ENCODE measurements at places on chromosomes 5 and 9.

GRCh38 chr5:72949481-72949880 lies 6.4 kb upstream of the FCHO2 start:
- peaks cover 36% of the 10 kb centered on the region for H3K4me1 ChIP-seq
- peak overlapping the region; percentile 77 for H3K27ac ChIP-seq
- no peak overlapping the region for H3K4me3 ChIP-seq
- DNase-seq = peak; percentile 73

GRCh38 chr5:85576666-85577065 lies 1041.1 kb upstream of the COX7C start:
- no peaks in the 10 kb centered on the region for H3K4me1 ChIP-seq
- H3K27ac ChIP-seq = no peak overlapping the region
- H3K27me3 ChIP-seq = no peaks in the 10 kb centered on the region

DNA sequence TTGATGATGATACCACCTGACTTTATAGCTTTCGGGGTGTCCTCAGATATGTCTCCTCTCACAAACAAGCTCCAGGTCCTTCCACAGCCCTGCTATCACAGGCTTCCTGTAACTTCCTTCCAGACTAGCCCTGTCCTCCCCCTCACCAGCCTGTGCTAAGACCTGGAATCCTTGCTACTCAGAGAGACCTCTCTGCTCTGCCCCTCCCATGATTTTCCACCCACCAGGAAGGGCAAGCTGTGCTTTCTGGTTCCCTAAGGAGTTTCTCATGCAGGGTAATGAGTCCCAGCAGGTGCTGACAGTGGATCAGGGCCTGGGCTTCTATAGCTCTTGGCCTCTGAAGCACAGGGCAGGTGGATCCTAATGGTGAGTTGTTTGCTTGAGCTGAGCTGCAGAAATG lies 86.9 kb downstream of the AOPEP start:
- DNase-seq = no peak
- H3K27ac ChIP-seq = no peak overlapping the region
- H3K27me3 ChIP-seq = no peaks in the 10 kb centered on the region

- H3K4me3 ChIP-seq = no peak overlapping the region
- no peak overlapping the region for H3K27ac ChIP-seq
- no peaks in the 10 kb centered on the region for H3K27me3 ChIP-seq
- H3K4me1 ChIP-seq = no peaks in the 10 kb centered on the region
Observed at GRCh38 chr5:82765765-82766164, 311.4 kb downstream of the TMEM167A start.

DNA sequence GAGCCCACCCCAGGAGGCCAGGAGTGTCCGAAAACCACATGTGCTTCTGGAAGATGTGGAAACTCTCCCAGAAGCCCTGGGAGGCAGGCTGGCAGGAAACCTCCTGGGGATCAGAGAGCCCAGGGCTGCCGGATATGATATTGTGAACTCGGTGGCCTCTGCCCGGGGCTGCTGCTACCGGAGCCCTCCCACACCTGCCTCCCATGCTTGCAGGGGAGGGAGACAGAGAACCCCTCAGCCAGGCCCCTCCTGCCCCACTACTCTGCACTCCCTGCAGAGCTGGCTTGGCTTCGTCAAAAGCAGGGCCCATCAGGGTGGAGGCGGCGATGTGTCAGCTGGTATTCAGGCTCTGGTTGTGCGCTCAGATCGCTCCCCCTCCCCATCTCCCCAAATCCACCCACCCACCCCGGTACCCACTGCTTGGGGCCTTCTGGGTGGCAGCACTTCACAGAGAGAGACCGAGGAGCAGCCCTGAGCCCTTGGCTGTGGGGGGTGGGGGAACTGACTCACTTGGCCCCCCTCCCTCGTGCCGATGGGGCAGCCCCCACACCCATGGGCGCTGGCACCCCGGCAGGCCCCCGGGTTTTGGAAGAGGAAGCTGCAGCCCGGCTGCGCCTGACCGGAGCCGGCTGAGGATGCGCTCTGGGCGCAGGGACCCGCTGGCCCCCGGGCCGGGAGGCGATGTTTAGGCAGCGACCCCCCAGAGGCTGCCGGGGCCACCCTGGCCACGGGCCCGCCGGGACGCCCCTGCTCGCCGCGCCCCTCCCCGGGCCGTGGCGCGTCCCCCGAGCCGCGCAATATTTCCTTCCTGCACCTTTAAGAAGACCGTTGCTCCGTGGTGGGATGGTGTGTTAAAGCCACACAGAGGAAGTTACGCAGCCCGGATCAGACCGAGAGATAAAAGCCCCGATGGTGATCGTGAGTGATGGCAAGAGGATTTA lies 786 bp upstream of the NTNG2 start:
- DNase-seq = peak; percentile 86
- peaks cover 32% of the 10 kb centered on the region for H3K4me1 ChIP-seq
- H3K27ac ChIP-seq = no peak overlapping the region
- peak overlapping the region; percentile 88 for H3K4me3 ChIP-seq

- DNase-seq = no peak
- no peaks in the 10 kb centered on the region for H3K4me1 ChIP-seq
- H3K27me3 ChIP-seq = no peaks in the 10 kb centered on the region
- H3K36me3 ChIP-seq = no peaks in the 10 kb centered on the region
Observed at GRCh38 chr5:100726116-100726515, 177.0 kb downstream of the ST8SIA4 start.

DNA sequence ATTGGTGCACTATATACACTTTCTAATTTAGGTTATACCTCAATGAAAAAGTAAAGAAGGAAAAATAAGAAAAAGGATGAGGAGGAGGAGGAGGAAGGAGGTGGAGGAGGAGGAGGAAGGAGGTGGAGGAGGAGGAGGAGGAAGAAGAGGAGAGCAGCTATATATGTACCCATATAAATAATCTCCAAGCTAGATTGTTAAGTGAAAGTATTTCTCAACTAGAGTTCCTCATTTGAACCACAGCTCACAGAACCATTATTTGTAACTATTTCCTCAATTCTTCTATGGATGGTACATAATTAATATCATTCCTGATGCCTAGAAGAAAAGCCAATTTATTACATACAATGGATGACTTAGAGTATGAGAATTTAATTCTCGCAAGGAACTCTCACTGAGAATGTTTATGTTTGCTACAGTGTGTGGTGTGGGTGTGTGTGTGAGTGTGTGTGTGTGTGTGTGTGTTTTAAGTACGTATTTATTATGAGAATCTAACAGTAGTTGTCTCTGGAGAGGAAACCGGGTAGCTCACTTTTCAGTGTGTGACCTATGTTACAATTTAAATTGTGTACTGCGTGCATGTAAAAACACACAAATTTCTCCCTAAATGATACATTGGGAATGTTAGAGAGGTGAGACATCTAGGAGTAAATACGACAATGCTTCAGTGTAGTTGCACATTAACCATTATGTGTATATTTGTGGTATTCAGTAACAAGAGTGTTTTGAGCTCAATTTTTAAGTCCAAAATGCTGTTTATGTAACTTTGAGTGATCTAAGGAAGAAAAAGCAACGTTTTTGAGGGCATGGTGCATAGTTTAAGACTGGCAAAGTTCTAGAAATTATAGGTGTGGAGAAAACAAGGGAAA lies 20.2 kb upstream of the NREP start:
- no peak for DNase-seq
- H3K4me3 ChIP-seq = no peak overlapping the region
- H3K36me3 ChIP-seq = no peaks in the 10 kb centered on the region
- no peaks in the 10 kb centered on the region for H3K27me3 ChIP-seq

GRCh38 chr9:96122282-96122681 lies 179.7 kb downstream of the HSD17B3 start:
- no peaks in the 10 kb centered on the region for H3K36me3 ChIP-seq
- DNase-seq = no peak
- H3K4me3 ChIP-seq = no peak overlapping the region
- H3K4me1 ChIP-seq = peaks cover 4% of the 10 kb centered on the region

DNA sequence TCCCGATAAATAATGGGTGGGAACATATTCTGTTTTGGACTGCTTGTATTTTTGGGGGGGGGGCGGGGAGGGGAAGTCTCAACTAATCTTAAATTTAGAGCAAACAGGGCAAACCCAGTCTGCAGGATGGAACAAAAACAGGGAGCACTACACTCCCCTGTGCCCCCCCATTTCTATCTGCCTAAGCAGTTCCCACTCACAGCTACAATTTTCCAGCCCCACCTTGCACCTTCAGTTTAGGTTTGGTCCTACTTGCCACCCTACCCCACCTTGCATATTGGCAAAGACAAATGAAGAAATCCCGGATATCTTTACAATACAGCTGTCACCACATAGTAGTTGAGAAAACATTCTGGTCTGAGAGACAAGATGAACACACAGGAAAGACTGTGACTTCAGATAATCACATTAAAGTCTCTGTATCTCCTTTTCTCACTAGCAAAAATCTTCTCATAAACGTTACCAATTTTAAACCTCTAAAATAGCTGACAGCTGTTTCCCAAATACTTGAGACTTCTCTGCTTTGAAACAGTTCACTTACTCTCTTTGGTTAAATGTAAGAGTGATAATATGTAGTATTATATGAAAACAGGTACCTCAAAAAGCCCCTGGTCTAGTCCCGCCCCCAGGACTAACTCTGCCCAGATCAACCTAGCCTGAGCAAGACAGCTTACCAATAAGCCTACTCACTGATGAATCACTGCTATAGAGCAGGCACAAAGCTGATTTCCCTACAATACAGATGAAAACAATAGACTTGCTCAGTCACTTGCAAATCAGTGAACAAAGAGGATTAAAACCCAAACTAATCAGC lies 5.2 kb upstream of the RAPGEF6 start:
- no peak overlapping the region for H3K27ac ChIP-seq
- DNase-seq = no peak
- no peaks in the 10 kb centered on the region for H3K27me3 ChIP-seq
- peaks cover 14% of the 10 kb centered on the region for H3K4me1 ChIP-seq
- no peaks in the 10 kb centered on the region for H3K36me3 ChIP-seq
- H3K4me3 ChIP-seq = no peak overlapping the region

- H3K4me1 ChIP-seq = no peaks in the 10 kb centered on the region
- H3K27me3 ChIP-seq = peaks cover 8% of the 10 kb centered on the region
- H3K27ac ChIP-seq = no peak overlapping the region
- no peaks in the 10 kb centered on the region for H3K36me3 ChIP-seq
- DNase-seq = peak; percentile 86
- H3K4me3 ChIP-seq = no peak overlapping the region
Observed at GRCh38 chr5:11903614-11904264, 507 bp downstream of the CTNND2 start.

DNA sequence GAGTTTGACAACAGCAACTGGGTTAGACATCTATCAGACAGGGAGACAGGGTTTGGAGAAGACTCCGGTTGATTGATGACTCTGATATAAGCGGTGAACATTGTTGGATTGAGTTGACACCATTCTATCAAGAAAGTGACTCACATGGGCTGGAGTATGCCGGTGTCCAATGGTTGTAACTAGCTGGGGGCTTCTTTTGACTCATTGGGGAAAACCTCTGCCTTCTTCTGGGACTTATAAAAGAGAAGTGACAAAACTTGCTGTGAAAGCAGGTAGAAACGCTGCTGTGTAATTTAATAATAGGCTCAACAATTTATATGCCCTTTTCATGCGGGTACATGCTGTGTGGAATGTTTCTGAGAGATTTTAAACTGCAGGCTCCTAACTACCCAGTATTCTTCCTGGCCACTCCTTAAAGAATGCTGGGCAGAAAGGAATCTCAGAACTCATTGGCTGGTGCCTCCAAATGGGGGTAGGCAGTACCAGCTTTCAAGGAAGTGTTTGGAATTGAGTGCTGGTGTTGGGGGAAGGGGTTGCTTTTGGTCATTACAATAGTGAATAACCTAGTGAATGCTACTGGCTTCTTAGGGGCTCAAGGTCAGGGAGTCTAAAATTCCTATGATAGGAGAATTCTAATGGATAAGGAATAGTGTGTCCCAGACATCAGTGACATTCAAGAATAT lies 43.9 kb downstream of the FYB1 start:
- H3K4me1 ChIP-seq = peaks cover 17% of the 10 kb centered on the region
- DNase-seq = no peak
- no peaks in the 10 kb centered on the region for H3K36me3 ChIP-seq
- H3K27me3 ChIP-seq = no peaks in the 10 kb centered on the region
- peak overlapping the region; percentile 30 for H3K27ac ChIP-seq
- H3K4me3 ChIP-seq = no peak overlapping the region

DNA sequence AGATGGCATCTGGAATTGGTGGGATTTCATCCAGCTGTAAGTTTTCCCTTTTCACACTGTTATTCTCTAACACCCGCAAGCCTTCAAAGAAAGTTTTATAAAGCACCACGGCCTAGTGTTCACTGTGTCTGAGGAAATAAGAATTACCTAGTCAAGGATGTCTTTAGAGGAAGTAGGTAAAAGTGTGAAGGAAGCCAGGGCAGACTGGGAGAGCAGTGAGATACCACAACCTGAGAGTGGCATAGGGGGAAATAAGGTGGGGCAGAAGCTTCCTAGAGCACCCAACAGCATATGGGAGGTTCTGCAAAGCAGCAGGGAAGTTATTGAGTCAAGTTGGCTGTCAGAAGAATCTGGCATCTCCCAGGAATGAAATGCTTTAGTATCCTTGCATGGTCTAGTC lies 241.2 kb downstream of the CETN3 start:
- H3K27ac ChIP-seq = no peak overlapping the region
- H3K36me3 ChIP-seq = no peaks in the 10 kb centered on the region
- no peak overlapping the region for H3K4me3 ChIP-seq
- no peaks in the 10 kb centered on the region for H3K27me3 ChIP-seq
